Aorta (tissue), 5 donors: ENCODE measurements at places on chromosomes 2 and 18. TPM values are rescaled to one million over a fixed set of nuclear protein-coding genes. Genes with fewer than 3 reads are reported as not detected.

NEB gene
- polyA plus RNA-seq = 2.9 TPM

AQP12A gene
- 2.5 TPM for polyA plus RNA-seq

FSHR gene
- not detected for polyA plus RNA-seq

- DNase-seq = peak; percentile 29
- no peak overlapping the region for H3K4me3 ChIP-seq
- H3K4me1 ChIP-seq = no peaks in the 10 kb centered on the region
- no peak overlapping the region for H3K27ac ChIP-seq
- H3K27me3 ChIP-seq = no peaks in the 10 kb centered on the region
Measured at GRCh38 chr2:120597595-120598193, 138.0 kb upstream of the GLI2 start.
